ENCODE measurements at places on chromosomes 6 and 20.

GRCh38 chr20:45338121-45339030 is 9.8 kb downstream of the SDC4 start:
- no peak for DNase-seq

DNA sequence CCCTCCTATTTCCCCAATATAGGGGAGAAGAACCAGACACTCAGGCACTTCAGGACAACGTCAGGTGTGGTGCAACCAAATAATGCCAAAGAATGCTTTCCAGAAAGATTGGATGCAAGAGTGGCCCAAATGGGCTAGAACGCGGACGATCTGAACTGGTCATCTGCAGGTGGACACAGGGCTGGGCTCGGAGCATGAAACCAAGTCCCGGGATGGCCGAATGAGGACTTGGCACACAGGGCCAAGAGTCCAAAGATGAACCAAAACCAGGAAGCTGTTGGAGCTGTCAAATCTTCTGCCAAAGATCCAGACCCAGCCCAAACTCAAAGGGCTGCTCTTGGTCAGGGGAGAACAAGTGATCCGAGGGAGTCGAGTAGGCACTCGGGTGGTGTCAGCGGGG is 143.9 kb upstream of the ARID1B start:
- no peak for DNase-seq

DNA sequence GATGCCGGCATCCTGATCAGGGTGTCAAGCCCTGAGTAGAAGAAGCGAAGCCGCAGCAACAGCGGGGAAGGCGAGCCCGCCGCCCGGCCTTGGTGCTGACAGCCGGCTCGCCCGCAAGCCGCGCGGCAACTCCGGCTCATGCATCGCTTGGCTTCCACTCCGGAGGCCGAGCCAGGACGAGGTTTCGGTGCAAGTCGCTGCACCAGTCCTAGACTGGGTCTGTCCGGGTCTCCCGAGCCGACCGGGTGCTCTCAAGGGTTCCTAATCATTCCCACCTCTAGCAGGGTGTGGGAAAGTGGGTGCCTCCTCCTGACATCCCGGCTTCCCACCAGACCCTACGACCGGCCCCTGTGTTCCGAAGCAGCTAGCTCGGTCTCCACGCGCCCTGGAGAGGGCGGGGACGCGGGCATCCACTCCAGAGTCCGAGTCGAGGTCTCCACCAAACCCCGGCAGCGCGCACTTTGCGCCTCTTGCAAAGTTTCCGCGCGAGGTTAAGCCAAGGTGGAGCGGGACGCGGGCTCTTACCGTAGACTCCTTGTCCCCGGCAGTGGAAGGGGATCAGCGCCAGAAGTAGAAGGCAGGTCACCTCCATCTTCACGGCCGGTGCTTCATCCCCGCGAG is 1.4 kb downstream of the MDGA1 start:
- no peak for DNase-seq

GRCh38 chr20:44483112-44483511 is 7.4 kb downstream of the TTPAL start:
- no peak for DNase-seq

- no peak for DNase-seq
Measured at GRCh38 chr6:90387383-90387775, 90.7 kb upstream of the BACH2 start.

Measured in fibroblast of skin of left biceps (primary cell).